ENCODE measurements at places on chromosomes 3 and 15.

DNA sequence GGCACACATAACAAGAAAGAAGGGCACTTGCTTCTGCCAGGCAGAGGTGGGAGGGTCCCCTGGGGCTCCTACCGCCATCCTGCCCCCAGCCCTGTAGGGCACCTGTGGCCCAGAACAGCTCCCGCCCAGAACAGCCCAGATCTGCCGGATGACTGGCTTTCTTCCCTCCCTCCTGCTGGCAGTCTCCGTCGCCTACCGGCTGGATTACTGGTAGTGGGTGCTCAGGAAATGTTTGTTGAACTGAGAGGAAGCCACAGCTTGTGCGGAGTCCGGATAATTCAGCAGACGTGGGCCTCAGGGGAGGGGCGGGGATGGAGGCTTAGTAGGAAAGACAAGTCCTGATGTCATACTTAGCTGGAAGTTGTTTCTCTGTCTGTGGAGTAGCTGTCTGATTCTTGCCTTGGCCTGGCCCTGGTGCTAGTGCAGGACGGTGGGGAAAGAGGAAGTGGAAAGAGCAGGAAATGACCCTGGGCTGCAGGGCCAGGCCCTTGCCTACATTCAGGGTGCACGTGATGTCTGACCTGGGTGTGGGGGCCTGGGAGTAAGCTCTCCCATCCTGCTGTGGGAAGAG is 6.7 kb downstream of the CCDC9B start:
- peak; percentile 92 for DNase-seq

- peak; percentile 25 for DNase-seq
These were observed 7.0 kb upstream of the NIPA2 start for GRCh38 chr15:22831473-22831872.

- no peak for DNase-seq
These were observed 750.4 kb upstream of the NR2F2 start for GRCh38 chr15:95580121-95580520.

- DNase-seq, result no peak
These were observed 47.4 kb upstream of the WNT7A start for GRCh38 chr3:13927295-13927694.

DNA sequence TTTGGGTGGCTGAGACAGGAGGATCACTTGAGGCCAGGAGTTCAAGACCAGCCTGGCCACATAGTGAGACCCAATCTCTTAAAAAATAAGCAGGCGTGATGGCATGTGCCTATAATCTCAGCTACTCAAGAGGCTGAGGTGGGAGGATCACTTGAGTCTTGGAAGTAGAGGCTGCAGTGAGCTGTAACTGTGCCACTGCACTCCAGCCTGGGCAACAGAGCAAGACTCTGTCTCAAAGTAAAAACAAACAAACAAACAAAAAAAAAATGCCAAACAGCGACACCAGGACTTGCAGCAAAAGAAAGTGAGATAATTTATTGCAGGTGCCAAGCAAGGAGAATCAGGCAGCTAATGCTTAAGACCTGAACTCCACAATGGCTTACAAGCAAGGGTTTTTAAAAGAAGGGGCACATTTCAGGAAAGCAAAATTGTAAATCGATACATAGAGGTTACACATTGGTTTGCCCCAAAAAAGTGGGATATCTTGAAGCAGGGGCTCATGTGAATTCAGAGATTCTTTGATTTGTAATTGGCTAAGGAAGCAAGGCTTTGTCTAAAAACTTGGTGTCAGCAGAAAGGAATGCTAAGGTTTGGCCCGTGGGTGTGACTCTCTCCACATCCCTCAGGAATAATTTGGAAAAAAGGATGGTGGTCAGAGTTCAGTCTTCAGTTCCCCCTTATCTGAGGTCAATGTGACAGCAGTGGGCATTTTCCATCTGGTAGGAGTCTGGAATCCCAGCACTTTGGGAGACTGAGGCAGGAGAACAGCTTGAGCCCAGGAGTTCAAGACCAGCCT is 5.2 kb upstream of the MPI start:
- peak; percentile 30 for DNase-seq

DNA sequence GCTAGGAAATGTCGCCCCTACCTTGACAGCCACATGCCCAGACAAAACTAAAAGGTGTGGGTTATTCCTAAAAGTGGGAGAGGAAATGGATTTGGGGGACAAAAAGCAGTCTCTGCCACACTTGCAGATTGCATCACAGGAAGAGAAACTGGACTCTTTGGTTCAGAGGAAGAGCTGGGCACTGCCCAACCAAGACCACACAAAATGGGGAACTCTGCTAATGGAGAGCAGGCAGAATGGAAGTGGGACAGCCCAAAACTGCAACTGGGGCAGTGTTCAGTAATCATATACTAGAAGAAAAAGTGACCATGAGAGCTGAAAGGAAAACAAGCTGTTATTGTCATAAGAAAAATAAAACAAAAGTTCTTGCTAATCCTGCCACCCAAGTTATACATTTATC is 138.9 kb upstream of the FRMD4B start:
- no peak for DNase-seq

GRCh38 chr3:4716706-4717362 is 223.7 kb downstream of the ITPR1 start:
- peak; percentile 25 for DNase-seq

GRCh38 chr3:133361011-133361410 is 38.8 kb upstream of the BFSP2 start:
- no peak for DNase-seq
